ENCODE measurements at places on chromosomes 7 and 10. TPM values are rescaled to one million over a fixed set of nuclear protein-coding genes. Genes with fewer than 3 reads are reported as not detected.

Gene GIMAP1
- total RNA-seq = not detected

Gene MMD2
- total RNA-seq = not detected

Gene ZPBP
- total RNA-seq = not detected

Gene CLDN15
- 4.3 TPM for total RNA-seq

Gene SPAG6
- total RNA-seq = 52.9 TPM

Gene KIAA1549
- total RNA-seq = 1.3 TPM

Gene PSMA2
- total RNA-seq = 235 TPM

Gene PTF1A
- total RNA-seq = not detected

Gene PNLIPRP1
- total RNA-seq = not detected

Gene MMRN2
- total RNA-seq = 9.7 TPM

Gene TWIST1
- not detected for total RNA-seq

Gene KIF11
- 18.6 TPM for total RNA-seq

Gene GPR141
- not detected for total RNA-seq
